ENCODE measurements at places on chromosomes 5 and 9.

DNA sequence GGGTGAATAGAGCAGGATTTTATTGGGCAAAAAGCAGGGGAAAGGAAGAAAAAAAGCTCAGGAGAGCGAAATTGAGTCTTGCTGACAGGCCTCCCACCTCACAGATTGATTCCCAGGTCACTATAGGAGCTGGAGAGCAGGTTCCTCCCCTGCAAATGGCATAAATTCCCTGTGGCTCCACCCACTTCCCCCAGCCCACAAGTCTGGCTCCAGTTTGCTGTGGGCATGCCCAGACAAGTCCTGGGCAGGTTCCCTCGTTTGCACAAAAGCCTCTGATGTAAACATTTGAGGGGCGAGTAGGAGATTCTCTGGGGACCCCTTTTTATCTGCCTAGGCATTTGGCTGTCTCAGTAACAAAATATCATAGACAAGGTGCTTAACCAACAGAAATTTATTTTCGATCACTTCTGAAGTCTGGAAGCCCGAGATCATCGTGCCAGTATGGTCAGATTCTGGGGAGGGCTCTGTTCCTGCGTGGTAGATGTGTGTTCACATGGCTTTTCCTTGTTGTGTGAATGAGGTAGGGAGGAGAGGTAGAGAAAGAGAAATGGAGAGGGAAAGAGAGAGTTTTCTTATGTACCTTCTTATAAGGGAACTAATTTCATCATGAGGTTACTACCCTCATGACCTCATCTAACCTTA lies 614.5 kb downstream of the MAT2B start:
- no peak for DNase-seq

- DNase-seq, result no peak
These were observed 453.3 kb downstream of the KIF4B start for GRCh38 chr5:155466851-155467250.

DNA sequence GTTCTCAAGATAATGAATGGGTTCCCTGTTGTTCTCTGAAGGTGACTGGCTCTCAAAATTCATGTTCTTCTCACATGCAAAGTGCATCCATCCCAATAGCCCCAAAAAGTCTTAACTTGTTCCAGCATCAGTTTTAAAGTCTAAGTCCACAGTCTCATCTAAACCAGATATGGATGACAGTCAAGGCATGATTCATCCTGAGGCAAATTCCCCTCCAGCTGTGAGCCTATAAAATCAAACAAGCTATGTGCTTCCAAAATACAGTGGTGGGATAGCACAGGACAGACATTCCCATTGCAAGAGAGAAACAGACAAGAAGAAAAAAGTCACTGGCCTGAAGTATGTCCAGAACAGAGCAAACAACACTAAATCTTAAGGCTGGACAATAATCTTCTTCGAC lies 25.4 kb downstream of the FBXO10 start:
- DNase-seq, result no peak

DNA sequence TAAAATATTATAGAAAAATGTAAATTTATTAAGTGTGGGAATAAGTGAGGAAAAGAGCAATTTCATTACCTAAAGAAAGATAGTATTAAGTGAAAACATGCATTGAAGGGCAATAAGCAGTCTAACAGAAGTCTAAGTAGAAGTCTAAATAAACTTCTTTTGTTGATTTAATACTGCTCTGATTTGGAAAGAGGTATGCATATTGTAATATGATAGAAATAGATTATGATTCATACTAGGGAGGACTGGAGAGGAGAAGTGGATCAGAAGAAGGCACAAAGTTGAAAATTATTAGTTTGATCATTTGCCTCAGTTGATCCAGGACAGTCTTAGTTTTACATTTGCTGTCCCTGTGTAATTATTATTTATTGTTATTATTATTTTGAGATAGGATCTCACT lies 6.6 kb upstream of the ERBIN start:
- no peak for DNase-seq

GRCh38 chr5:142725231-142726187 lies 39.6 kb upstream of the FGF1 start:
- no peak for DNase-seq

DNA sequence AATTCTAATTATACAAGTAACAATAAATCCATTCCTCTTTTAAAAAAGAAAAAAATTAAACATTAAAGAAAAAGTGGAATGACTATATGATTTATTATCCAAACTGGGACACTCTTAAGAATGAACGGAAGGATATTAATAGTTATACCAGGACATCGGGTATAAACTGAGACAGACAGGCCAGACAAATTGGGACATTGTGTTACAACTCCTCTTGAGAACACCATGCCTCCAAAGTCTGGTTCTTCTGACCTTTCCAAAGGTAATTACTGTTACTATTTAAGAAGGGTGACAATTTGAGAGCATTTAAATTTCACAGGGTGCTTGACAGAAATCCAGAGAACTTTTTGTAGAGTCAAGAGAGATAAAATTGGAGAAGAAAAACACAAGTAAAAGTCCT lies 132.1 kb upstream of the MARCHF11 start:
- no peak for DNase-seq

Data from right hindlimb (tissue), 1 donor.